ENCODE measurements at places on chromosomes 1 and 21. TPM values are rescaled to one million over a fixed set of nuclear protein-coding genes. Genes with fewer than 3 reads are reported as not detected.

DNA sequence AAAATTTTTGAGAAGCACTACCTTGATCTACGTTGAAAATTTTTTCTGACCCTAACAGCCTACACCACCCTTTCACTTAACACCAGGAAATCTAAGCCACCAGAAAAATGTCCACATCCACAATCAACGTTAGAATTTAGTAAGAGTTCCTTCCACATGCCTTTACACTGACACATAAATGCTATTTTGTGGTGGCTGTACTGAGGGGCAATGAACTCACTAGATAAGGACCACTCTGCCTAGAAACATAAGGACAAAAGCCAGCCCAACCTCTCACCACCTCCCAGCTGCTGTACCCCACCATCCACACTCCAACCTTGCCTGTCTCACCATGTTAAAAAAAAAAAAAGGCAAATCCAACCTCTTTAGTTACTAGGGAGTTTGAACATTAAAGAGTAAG, 29.8 kb downstream of the PARP1 start:
- no peak overlapping the region for H3K4me3 ChIP-seq
- H3K4me1 ChIP-seq: no peaks in the 10 kb centered on the region
- H3K27me3 ChIP-seq: no peaks in the 10 kb centered on the region
- H3K27ac ChIP-seq: no peak overlapping the region
- H3K36me3 ChIP-seq: peaks cover 7% of the 10 kb centered on the region
- DNase-seq: no peak

DNA sequence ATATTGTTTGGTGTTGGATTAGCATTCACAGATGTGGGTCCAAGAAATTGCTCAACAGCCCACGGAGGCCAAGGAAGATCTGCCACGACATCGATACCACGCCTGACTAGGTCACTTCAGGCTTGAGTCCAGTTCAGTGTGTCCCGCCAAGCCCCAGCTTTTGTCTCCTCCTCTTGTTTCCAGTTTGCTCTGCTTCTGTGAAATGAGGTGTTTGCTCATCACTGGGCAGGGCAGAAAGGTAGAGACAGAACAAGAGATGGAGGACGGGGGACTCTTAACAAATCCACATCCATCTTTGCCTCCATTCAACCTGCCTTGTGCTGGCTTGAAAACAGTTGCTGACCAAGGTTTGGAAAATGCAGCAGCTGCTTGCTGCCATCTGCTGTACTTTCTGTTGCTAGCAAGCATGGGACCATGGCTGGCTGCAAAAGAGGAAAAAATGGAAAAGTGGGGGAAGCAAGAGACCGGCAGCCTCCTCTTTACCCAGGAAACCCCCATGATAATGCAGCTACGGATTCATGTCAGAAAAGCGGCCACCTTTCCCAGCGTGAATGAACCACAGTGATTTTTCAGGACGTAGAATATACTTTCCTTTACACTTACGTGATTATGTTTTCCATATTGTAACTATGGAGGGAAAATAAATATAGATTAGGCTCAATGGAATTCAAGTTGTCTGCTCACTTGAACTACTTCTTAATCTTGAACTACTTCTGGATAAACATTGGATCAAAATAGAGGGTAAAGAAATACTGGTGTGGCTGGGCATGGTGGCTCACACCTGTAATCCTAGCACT, 80.2 kb upstream of the GREM2 start:
- H3K27ac ChIP-seq: no peak overlapping the region
- no peaks in the 10 kb centered on the region for H3K4me1 ChIP-seq
- H3K4me3 ChIP-seq: no peak overlapping the region
- H3K27me3 ChIP-seq: no peaks in the 10 kb centered on the region
- no peaks in the 10 kb centered on the region for H3K36me3 ChIP-seq

GRCh38 chr1:15755646-15756040, 3.0 kb upstream of the FBLIM1 start:
- no peaks in the 10 kb centered on the region for H3K36me3 ChIP-seq
- no peaks in the 10 kb centered on the region for H3K27me3 ChIP-seq
- no peak for DNase-seq
- H3K4me1 ChIP-seq: peaks cover under 1% of the 10 kb centered on the region

DNA sequence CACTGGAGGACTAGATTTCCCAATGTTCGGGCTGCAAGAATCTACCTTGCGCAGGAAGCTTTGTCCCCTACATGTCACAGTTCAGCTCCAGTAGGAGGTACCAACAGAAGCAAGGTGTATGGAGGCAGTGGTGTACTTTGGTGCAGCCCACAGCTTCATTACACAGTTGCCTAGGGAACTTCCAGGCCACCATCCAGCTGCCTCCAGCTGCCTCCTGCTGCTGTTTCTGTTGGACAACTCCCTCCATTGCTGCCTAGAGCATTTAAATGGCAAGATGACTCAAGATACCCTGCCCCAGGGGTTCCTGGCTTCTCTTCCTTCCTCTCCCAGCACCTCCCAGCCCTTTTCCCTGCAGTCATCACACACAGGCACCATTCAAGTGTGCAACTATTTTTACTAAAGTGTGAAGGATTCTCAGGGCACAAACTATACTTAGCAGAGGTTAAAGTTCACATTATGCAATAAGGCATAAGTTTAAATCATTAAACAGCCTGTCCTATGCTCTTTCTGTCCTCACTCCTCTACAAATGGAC, 39.0 kb upstream of the ATP1A1 start:
- H3K4me3 ChIP-seq: no peak overlapping the region
- no peak overlapping the region for H3K27ac ChIP-seq
- no peaks in the 10 kb centered on the region for H3K4me1 ChIP-seq
- H3K36me3 ChIP-seq: no peaks in the 10 kb centered on the region

DNA sequence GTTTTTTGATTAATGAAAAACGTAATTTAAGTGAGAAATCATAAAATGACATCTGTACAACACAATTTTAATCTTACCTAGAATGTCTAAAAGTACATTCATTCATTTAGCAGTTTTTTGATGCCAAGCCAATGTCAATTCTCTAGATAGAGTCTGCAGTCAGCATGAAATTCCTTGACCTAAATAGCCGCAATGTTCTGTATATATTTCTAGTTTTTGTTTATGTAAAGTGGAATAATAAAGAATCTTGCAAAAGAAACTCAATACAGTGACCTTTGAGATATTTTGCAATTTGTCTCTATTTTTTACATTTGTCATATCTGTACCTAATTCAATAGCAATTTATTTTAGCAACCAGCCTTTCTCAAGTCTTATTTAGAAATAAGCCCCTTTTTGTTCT, 176.0 kb downstream of the ATP6V1G3 start:
- H3K4me1 ChIP-seq: no peaks in the 10 kb centered on the region
- DNase-seq: no peak
- H3K4me3 ChIP-seq: no peak overlapping the region

- no peak overlapping the region for H3K27ac ChIP-seq
- peak overlapping the region; percentile 67 for H3K4me3 ChIP-seq
- H3K4me1 ChIP-seq: no peaks in the 10 kb centered on the region
- no peak for DNase-seq
Measured at GRCh38 chr1:162822391-162823200, 32.1 kb downstream of the HSD17B7 start.

GRCh38 chr21:45340515-45340914, 52.8 kb upstream of the POFUT2 start:
- DNase-seq: no peak
- H3K4me3 ChIP-seq: no peak overlapping the region
- no peaks in the 10 kb centered on the region for H3K4me1 ChIP-seq
- no peaks in the 10 kb centered on the region for H3K27me3 ChIP-seq
- no peaks in the 10 kb centered on the region for H3K36me3 ChIP-seq

DNA sequence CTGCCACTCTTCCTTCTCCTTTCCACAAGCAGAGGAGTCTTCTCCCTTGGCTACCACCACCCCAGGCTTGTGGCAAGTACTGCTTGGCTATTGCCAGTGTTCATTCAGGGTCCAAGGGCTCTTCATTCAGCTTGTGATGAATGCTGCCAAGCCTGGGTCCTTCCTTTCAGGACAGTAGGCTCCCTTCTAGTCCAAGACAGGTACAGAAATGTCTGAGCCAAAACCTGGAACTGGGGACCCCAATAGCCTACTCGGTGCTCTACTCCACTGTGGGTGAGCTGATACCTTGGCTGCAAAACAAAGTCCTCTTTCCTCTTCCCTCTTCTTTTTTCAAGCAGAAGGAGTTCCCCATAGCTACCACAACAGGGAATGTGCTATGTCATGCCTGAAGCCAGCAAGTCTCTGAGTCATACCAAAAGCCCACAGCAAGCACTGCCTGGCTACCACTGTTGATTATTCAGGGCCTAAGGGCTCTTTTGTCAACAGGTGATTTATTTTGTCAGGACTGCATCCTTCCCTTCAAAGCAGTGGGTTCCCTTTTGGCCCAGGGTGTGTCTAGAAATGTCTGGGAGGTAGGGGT, 268.9 kb downstream of the HHAT start:
- H3K27me3 ChIP-seq: no peaks in the 10 kb centered on the region
- no peaks in the 10 kb centered on the region for H3K36me3 ChIP-seq
- H3K4me3 ChIP-seq: no peak overlapping the region
- peak overlapping the region; percentile 56 for H3K27ac ChIP-seq

DNA sequence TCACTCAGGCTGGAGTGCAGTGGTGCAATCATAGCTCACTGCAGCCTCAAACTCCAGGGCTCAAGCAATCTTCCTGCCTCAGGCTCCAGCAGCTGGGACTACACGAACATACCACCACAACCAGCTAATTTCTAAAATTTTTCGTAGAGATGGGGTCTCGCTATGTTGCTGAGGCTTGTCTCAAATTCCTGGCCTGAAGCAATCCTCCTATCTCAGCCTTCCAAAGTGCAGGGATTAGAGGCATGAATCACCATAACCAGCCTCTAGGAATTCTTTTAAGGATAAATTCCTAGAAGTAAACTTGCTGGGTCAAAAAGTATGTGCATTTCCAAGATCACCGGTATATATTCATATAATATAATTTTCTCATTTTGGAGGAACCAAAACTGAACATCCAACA, 17.6 kb upstream of the HUNK start:
- H3K4me1 ChIP-seq: no peaks in the 10 kb centered on the region
- no peaks in the 10 kb centered on the region for H3K27me3 ChIP-seq
- no peak overlapping the region for H3K27ac ChIP-seq
- H3K4me3 ChIP-seq: no peak overlapping the region
- H3K36me3 ChIP-seq: no peaks in the 10 kb centered on the region
- DNase-seq: no peak

- peak overlapping the region; percentile 19 for H3K27ac ChIP-seq
- no peaks in the 10 kb centered on the region for H3K4me1 ChIP-seq
- H3K4me3 ChIP-seq: no peak overlapping the region
- DNase-seq: no peak
- no peaks in the 10 kb centered on the region for H3K27me3 ChIP-seq
Measured at GRCh38 chr1:82160036-82160435, 359.3 kb downstream of the ADGRL2 start.

The EXTL1 gene
- not detected for total RNA-seq

The COL11A1 gene
- 0.98 TPM for total RNA-seq

The OR2L13 gene
- 0.29 TPM for total RNA-seq

The SPRR2E gene
- not detected for total RNA-seq

The NBPF20 gene
- total RNA-seq: 3.3 TPM
